ENCODE measurements at places on chromosomes 5 and 9. TPM values are rescaled to one million over a fixed set of nuclear protein-coding genes. Genes with fewer than 3 reads are reported as not detected.

DNA sequence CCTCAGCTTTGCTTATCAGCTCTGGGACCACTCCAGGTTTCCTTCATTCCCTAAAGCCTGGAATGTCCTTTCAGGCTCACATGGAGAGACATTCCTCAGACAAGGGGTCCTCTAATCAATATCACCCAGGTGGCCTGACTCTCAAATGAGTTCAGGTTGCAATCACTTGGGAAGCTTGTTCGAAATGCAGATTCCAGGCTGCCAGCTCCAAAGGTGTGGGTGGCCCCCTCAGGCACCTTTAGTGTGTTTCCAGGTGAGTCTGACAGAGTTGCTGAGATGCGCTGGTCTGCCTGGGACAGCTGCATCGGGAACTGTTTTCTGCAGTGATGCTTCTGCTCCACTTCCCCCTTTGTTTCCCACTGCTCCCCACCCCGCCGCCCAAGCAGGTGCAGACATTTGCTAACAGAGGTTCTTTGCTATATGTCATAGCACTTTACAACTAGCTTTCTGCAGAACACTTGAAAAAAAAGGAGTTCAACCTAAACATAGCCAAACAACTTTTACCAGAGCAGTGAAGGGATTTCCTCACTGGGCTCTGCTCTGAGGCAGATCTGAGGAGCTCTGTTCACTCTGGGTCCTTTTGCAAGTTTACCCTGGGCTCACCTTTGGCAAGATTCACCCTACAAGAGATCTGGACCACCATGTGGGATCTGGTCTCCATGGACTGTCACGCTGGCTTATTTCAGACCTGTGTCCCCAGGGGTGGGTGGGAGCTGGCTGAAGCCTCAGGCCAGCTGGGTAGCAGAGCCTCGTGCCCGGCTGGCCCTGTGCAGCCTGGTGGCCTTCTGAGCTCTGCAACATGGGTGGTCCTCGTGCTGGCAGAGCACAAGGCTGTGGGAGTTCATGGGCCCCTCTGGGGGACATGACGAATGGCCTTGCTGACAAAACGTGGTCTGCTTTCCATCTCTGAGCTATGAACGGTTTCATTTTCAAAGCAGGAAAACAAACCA lies 539.6 kb downstream of the CCDC171 start:
- no peaks in the 10 kb centered on the region for H3K4me1 ChIP-seq
- H3K4me3 ChIP-seq: no peak overlapping the region

- H3K36me3 ChIP-seq: no peaks in the 10 kb centered on the region
- no peak for DNase-seq
- no peak overlapping the region for H3K4me3 ChIP-seq
- no peak overlapping the region for H3K27ac ChIP-seq
- H3K27me3 ChIP-seq: no peaks in the 10 kb centered on the region
- H3K4me1 ChIP-seq: no peaks in the 10 kb centered on the region
Observed at GRCh38 chr9:135178498-135178897, 91.0 kb downstream of the OLFM1 start.

GRCh38 chr9:129093602-129094386 lies 12.9 kb downstream of the DOLPP1 start:
- DNase-seq: no peak
- no peaks in the 10 kb centered on the region for H3K4me1 ChIP-seq
- H3K27me3 ChIP-seq: no peaks in the 10 kb centered on the region
- no peak overlapping the region for H3K27ac ChIP-seq

GRCh38 chr5:100694100-100694499 lies 158.9 kb downstream of the FAM174A start:
- H3K4me1 ChIP-seq: no peaks in the 10 kb centered on the region
- no peaks in the 10 kb centered on the region for H3K36me3 ChIP-seq
- H3K4me3 ChIP-seq: no peak overlapping the region

DNA sequence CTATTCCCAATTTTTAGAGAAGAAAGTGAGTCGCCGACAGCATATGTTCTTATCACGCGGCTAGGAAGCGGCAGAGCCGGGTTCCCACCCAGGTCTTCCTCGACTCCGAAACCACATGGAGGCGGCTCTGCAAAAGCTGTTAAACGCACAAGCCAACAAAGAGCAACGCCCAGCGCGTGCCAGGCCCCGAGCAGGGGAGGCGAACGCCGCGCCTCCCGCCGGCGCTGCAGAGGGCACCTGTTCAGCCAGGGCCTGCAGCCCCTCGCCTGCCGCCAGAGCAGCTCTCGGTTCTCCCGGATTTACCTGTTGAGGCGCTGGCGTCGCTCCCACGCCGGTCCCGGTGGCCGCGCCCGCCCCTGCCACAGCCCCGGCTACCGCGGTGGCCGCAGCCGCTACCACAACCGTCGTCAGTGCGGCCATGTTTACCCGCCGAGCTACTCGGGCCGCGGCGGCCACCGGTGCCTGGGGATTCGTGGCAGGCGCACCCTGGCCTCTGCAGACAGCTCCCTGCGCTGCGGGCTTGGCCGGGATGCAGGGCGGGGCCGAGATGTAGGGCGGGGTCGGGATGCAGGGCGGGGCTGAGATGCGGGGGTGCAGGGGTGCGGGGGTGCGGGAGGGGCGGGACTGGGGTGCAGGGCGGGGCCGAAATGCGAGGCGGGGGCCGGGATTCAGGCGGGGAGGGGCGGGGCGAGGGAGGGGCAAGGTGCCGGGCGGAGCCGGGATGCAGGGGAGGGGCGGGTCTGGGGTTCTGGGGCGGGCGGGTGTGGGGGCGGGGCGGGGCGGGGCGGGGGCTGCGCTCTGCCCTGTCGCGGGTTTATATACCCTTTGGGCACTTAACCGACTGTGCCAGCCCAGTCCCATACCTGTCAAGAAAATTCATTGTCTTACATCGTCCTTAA lies at the start of gene CCDC112:
Gene CCDC112 (minus strand): TSS at position 531 of the 899 bp plus-strand sequence. CDS start 111 bp downstream, at position 420.
- H3K4me3 ChIP-seq: peak within 1 kb of the TSS; percentile 85
- no peaks in the 10 kb centered on the region for H3K36me3 ChIP-seq
- peaks cover 9% of the 10 kb centered on the region for H3K4me1 ChIP-seq

SHC3 gene
- total RNA-seq: 0.25 TPM

GRCh38 chr9:133615606-133616188 lies 6.5 kb upstream of the FAM163B start:
- peak; percentile 52 for DNase-seq
- no peaks in the 10 kb centered on the region for H3K4me1 ChIP-seq
- no peak overlapping the region for H3K27ac ChIP-seq
- no peaks in the 10 kb centered on the region for H3K36me3 ChIP-seq
- H3K27me3 ChIP-seq: no peaks in the 10 kb centered on the region

SLC36A2 gene
- not detected for total RNA-seq

DNA sequence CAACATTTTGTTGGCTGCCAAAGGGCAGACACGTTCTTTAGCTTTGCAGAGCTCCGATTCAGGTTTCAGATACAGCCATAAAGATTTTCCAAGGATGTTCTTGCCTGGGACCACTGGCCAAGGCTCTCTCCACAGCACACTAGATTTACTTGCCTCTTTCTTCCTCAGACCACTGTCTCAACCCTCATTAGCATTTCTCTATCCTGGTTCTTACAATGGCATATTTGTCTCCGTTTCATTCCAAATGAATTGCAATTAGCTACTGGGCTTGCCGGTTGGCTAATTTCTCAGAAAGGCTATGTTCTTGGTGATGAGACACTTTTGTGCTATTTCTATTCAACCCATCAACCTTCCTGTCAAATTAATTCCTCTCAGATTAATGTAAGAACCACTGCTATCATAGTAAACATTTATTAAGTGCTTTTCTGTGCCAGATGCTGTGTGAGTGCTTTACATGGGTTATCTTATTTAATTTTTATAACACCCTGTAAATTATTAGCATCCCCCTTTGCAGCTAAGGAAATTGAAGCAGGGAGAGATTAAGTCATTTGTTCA lies 118.4 kb upstream of the NR3C1 start:
- no peaks in the 10 kb centered on the region for H3K4me1 ChIP-seq
- no peak overlapping the region for H3K27ac ChIP-seq
- DNase-seq: no peak
- H3K36me3 ChIP-seq: no peaks in the 10 kb centered on the region

GRCh38 chr5:11981986-11982385 lies 77.7 kb upstream of the CTNND2 start:
- H3K27ac ChIP-seq: no peak overlapping the region
- no peaks in the 10 kb centered on the region for H3K36me3 ChIP-seq
- DNase-seq: no peak
- no peak overlapping the region for H3K4me3 ChIP-seq
- H3K27me3 ChIP-seq: no peaks in the 10 kb centered on the region
- no peaks in the 10 kb centered on the region for H3K4me1 ChIP-seq

SLC36A3 gene
- not detected for total RNA-seq

DNA sequence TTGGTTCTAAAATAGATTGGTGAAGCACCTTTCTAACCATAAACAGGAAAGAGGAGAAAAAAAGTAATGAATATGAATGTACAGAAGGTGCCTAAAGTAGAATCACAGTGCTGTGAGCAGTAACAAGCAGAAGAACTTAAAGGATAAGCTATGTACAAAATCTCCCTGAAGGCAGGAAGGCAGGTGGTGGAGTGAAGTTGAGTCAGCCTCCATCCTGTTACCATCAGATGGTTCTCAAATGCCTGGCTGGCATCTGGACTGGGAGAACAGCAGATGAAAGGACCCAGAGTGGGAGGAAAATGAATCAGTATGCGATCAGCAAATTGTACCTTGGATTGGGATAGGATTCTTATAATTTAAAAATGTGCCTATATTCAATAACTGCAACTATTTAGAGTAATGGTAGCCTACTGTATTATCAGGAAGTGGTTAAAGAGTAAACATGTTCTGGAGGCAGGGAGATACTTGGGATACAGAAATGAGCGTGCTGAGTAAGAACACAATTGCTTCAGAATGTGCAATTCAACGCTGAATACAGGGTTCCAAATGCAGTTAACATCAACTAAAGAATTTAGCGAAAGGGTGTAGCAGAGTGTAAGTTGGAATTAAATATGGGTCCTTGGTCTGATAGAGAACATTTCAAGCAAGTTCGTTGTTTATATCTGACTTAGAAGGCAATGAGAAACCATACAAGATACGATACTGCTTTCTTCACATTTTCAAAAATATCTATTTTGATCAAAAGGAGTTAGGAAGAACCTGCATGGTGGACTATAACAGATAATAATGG lies 21.1 kb upstream of the FER start:
- H3K4me3 ChIP-seq: peak overlapping the region; percentile 78
- no peaks in the 10 kb centered on the region for H3K27me3 ChIP-seq
- no peaks in the 10 kb centered on the region for H3K36me3 ChIP-seq
- no peak overlapping the region for H3K27ac ChIP-seq
- no peak for DNase-seq

DNA sequence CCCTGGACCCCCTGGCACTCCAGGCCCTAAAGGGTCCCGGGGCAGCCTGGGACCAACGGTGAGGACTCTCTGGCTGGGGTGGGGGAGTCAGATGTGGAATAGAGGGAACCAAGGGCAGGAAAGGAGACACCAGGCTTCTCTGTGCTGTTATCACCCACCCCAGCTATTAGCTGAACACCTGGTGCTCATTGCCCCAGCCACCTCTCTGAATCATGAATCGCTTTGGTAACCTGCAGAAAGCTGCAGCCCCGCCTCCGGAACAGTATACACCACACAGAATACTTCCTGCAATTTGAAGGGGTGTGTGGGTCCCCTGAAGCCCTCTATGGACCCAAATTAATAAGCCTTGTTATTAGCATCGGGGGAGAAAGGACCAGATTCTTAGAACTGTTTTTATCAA lies 40.4 kb upstream of the ORM1 start:
- no peak for DNase-seq
- no peaks in the 10 kb centered on the region for H3K4me1 ChIP-seq
- no peaks in the 10 kb centered on the region for H3K27me3 ChIP-seq
- no peak overlapping the region for H3K27ac ChIP-seq
- no peak overlapping the region for H3K4me3 ChIP-seq

- H3K27me3 ChIP-seq: no peaks in the 10 kb centered on the region
- H3K4me1 ChIP-seq: peaks cover 16% of the 10 kb centered on the region
- H3K4me3 ChIP-seq: no peak overlapping the region
- no peak overlapping the region for H3K27ac ChIP-seq
Observed at GRCh38 chr9:96514108-96514799, 64.3 kb downstream of the HABP4 start.

- H3K4me1 ChIP-seq: no peaks in the 10 kb centered on the region
- no peak for DNase-seq
- H3K27me3 ChIP-seq: no peaks in the 10 kb centered on the region
- no peaks in the 10 kb centered on the region for H3K36me3 ChIP-seq
- H3K27ac ChIP-seq: no peak overlapping the region
Observed at GRCh38 chr9:134943836-134944235, 26.1 kb upstream of the FCN1 start.

RIOK2 gene
- total RNA-seq: 7.6 TPM

DNA sequence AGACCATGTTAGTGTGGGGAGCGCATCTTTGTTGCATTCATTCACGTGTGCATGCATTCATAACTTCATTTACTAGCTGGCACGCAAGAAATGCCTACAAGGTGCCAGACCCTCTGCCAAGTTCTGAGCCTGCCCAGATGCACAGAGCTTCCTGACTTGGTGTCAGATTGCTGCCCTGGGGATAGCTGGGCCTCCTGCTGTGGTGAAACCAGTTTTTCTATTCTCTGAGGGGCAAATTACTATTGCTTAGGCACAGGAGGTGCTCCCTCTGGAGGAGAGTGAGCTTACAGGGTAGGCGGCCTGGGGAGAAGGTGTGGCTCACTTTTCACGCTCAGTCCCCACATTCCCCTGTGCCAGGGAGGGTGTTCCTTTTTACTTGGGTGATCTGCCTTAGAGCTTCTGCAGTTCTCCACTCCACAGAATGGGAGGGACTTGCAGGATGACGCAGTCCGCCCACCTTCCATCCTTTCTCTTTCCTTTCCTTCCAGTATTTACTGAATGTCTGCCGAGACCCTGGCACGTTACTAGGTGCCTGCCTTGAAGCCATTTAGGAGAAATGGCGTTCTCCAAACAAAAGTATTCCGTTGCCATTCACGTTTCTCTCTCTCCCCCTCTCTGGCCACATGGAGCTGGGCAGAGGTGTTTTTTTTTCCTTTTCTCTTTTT lies 27.9 kb upstream of the CTNNA1 start:
- H3K27me3 ChIP-seq: no peaks in the 10 kb centered on the region
- peak overlapping the region; percentile 53 for H3K27ac ChIP-seq
- H3K4me3 ChIP-seq: no peak overlapping the region

DNA sequence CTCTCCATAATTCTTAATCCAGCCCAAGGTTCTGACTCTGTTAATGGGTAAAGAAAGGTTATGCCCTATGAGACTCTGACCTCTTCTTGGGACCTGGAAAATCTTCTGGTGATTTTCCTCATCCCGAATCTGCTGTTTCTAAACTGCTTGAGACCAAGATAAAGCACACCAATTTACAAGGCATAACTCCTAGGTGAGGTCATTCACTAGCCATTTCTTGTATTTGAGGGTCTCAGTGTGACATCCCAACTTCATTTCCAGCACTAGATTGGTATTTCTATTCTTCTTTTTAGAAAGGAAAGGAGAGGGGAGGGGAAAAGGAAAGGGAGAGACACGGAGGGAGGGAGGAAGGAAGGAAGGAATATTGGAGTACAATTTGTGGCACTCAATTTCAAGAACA lies 51.6 kb downstream of the SLC1A1 start:
- H3K36me3 ChIP-seq: no peaks in the 10 kb centered on the region
- no peak for DNase-seq
- no peak overlapping the region for H3K4me3 ChIP-seq
- H3K27me3 ChIP-seq: no peaks in the 10 kb centered on the region
- no peaks in the 10 kb centered on the region for H3K4me1 ChIP-seq
- H3K27ac ChIP-seq: no peak overlapping the region
